ENCODE measurements at places on chromosomes 3 and 15. TPM values are rescaled to one million over a fixed set of nuclear protein-coding genes. Genes with fewer than 3 reads are reported as not detected.

DNA sequence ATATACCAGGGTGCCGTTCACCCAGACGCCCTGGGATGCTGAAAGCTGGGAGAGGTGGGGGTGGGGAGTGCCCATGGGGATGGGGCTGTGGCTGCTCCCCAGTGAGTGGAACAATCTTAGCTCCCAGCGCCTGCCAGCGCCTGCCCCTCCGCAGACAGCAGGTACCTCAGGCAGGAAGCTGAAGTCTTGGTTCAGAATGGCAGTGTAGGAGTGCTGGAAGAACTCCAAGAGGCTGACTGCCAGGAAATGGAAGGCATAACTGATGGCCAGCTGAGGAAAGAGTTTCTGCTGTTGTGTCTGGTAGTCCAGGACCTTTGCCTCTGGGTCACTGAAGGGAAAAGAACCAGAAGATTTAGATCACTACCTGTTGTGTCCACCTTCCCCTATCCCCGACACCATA is 8.4 kb downstream of the ACOX2 start:
- DNase-seq, result peak; percentile 82

DNA sequence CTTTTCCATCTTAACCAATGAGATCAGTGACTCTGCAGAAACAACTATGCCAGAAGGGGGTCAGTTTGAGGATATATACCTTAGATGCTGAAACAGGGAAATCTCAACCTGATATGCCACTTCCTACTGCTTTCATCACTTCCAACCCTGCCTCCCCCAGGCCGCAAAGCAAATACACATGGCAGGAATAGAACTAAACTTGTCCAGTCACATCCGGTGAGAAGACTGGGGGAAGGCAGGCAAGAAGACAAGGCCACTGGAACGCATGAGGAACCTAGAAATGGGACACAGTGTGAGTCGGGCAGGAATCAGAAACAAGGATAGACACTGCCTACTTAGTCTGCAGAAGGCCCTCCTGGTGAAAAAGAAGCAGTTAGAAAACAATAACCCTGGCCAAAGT is 90.6 kb downstream of the MYO5A start:
- DNase-seq, result peak; percentile 43

- no peak for DNase-seq
Measured at GRCh38 chr3:26721047-26721446, 98.5 kb downstream of the LRRC3B start.

DNA sequence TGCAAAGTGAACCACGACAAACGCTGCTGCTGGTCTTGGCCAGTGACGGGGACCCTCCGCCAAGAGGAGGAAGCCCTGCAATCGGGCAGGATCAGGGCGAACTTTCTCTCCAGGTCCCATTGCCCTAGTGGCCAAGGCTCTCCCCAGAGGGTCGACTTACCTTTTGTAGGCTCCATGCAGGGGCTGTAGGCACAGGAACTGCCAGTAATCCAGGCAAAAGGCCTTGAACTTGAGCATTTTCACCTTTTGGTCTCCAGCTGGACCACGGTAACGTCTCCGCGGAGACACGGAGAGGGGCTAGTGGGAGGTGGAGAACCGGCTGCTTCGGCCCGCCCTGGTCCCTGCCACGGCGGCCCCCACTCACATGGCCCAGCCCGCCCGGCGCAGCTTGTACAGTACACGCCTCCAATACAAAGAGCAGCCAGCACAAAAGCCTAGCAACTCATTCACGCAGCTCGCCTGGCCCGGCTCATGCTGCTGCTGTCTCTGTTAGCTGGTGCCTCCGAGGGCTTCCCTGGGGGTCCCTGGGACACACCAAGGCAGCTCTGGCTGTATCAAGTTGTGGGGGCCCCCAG is 31.0 kb downstream of the IQSEC1 start:
- DNase-seq, result no peak

DNA sequence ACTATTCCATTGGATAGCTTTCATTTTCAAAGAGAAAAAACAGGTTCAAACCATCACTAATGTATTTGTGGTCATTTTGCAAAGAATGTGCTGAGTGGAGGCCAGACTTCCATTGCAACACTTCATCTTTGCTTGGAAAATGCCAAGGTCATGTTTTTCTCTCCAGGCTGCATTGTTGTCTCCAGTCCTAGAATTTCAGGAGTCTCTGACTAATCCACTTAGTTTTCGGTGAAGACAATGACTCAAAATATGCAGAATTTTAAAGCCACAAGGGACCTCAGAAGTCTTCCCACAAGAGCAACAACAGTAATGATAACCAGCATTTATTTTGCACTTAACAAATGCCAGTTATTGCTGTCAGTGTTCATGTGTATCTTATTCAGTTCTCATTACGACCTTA is 277.0 kb downstream of the RYR3 start:
- DNase-seq, result no peak

GRCh38 chr3:107985496-107985895 is 105.3 kb downstream of the CD47 start:
- DNase-seq, result peak; percentile 20

- no peak for DNase-seq
Measured at GRCh38 chr3:111151438-111151837, 79.8 kb downstream of the NECTIN3 start.

GRCh38 chr15:73767806-73768501 is 14.8 kb upstream of the INSYN1 start:
- no peak for DNase-seq

Gene CFAP91
- 0.14 TPM for total RNA-seq

Gene YEATS2
- 41.1 TPM for total RNA-seq

Gene GHSR
- not detected for total RNA-seq

Gene RCCD1
- total RNA-seq, result 6.8 TPM
